ENCODE measurements at places on chromosomes 12 and 14.

DNA sequence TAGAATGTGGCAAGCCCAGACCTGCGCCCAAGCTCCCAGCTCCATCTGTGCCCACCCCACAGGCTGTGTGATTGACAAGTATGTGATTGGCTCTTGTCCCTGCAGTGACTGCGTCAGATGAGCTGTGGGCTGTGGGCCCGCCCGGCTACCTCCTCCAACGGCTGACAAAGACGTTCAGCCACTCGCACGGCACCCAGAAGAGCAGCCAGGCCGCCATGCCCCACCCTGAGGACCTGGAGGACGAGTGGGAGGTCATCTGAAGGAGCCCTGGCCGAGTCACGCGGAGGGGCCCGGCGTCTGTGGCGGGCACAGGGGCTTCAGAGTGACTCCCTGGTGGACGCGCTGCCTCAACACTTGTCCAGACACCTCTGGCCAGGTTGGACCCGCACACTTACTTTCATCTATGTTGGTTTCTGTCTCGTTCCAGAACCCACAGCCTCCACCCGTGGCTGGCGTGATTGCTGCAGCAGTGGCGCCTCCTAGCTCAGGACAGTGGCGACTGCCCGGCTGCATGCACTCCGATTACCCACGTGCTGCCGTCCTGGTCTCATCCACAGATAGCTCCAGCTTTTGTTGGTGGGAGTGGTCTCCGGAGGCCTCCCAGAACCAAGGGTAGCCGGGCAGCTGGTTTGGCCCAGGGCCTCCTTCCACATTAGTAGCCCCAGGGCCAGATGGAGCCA is 11.4 kb downstream of the ANKRD9 start:
- DNase-seq: no peak

DNA sequence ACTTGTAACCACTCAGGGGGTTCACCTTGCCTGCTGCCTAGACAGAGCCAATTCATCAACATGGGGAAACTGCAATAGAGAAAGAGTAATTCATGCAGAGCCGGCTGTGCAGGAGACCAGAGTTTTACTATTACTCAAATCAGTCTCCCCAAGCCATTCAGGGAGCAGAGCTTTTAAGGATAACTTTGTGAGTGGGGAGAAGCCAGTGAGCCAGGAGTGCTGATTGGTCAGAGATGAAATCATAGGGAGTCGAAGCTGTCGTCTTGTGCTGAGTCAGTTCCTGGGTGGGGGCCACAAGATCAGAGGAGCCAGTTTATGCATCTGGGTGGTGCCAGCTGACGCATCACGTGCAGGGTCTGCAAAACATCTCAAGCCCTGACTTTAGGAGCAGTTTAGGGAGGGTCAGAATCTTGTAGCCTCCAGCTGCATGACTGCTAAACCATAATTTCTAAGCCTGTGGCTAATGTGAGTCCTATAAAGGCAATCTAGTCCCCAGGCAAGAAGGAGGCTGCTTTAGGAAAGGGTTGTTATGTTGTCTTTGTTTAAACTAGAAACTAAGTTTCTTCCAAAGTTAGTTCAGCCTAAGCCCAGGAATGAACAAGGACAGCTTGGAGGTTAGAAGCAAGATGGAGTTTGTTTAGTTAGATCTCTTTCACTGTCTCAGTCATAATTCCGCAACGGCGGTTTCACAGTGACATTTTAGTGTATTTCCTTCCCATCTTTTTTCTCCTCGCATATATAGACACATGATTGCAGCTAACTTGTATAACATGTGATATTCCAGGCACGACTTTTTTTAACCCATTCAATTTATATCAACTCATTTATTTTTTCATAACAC is 68.9 kb upstream of the NCOR2 start:
- DNase-seq: no peak

DNA sequence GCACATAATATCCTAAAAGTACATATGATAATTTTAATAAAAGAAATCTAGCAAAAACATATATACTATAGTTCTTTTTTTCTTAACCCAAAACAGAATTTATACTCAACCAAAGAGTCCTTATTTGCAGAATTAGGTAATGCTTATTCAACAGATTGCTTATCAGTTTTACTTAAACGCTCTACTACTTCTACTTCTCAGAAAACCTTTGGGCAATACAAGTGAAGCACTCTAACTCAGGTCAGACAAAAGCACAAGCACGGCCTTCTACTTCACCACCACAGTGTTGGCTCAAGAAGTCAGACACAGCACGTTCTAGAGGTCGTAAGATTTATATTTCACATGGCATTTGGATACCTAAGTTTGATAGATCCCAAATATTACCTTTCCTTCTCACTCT is 29.2 kb downstream of the DICER1 start:
- no peak for DNase-seq

GRCh38 chr12:19045426-19045825 is 84.1 kb upstream of the PLEKHA5 start:
- DNase-seq: no peak

DNA sequence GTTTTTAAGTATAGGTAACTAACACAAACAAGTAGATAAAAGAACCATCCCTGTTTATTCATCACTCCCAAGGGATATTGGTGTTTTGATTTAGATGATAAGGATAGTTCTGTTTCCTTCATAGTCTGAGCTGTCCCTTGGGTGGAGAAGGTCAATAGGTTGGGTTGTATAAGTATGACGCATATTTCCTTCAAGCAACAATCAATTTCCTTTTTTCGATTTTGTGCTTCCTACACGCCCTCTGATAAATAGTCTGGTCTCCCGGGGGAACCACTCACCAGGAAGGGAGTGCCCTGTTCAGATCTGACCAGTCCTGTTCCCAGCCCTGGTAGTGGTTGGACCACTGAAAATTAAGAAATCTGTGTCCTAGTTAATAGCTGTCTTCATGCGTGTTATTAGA is 378.8 kb upstream of the FAR2 start:
- DNase-seq: no peak

GRCh38 chr12:104526320-104526719 is 69.6 kb downstream of the CHST11 start:
- DNase-seq: no peak

GRCh38 chr14:103905842-103906456 is 22.3 kb upstream of the TDRD9 start:
- DNase-seq: no peak

- DNase-seq: no peak
Observed at GRCh38 chr12:116603546-116604177, 44.5 kb downstream of the MAP1LC3B2 start.

DNA sequence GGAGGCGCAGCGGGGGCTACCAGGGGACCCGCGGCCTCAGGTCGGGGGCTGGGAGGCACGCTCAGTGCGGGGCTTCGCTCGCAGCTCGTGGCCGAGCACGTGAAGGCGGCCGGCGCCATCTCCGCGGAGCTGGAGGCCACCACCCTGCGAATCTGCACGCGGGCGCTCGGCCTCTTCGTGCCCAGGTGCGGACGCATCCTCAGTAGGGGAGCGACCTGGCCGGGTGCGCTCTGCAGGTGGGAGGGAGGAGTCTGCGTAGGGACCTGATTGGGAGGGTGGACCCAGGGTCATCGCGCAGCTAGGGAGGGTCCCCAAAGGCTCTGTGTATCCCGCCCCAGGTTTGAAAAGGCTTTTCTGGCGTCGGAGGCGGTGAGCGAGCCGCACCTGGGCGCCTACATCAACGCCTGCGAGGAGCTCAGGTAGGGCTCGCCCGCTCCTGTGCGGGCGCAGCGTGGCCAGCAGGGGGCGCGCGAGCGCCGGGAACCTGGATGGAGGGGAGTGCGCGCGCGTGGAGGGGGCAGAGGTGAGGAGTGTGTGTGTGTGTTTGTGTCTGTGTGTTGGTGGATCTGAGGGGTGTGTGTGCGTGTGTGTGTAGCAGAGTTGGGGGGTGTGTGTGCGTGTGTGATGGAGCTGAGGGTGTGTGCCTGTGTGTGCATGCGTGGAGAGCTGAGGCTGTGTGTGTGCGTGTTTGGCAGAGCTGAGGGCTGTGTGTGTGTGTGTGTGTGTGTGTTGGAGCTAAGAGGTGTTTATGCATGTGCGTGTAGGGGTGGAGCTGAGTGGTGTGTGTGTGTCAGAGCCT is 10.3 kb downstream of the EXOC3L4 start:
- DNase-seq: peak; percentile 17

DNA sequence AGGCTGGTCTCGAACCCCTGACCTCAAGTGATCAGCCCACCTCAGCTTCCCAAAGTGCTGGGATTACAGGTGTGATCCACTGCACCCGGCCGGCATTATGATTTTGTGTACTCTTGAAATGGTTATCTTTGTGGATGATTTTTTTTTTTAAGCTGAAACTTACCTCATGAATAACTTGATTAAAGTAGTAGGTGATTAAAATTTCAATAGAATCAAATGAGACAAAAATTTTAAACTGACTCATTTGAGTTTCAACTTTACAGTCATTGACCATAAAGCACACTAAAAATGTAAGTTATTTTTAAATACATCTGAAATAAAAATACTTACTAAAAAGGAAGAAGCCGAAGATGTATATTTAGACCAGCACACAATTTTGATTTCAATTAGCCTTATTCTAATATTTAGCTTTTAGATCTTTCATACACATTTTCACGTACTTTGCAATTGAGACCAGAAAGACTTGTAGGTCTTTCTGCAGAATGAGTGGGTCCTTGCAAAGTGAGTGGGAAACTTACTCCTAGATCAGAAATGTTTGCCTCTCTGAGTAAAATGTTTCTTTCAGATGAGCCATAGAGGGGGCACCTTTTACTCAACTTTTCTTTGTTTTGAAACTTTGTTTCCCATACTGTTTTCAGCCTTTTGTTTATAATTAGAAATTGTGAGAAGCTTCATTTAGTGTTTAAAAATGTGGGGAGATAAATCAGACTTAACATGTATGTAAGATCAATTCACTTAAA is 34.2 kb downstream of the TMPO start:
- DNase-seq: no peak

GRCh38 chr12:86293682-86294240 is 37.6 kb upstream of the MGAT4C start:
- DNase-seq: no peak

DNA sequence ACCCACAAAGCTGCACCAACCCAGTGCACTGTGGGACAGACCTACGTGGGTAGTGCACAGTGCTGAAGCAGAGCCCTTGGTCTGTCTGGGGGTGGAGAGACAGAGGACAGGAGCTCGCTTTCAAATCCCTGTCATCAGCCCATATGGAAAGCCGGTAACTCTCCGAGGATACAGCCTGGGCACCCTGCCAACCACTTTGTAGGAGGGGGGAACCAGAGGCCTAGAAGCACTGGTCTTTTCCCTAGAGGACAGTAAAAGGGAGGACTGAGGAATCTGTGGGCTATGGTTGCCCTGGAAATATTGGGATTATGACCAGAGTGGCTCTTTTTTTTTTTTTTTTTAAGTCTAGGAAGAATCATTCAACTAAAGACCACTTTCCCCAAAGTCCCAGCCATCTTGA is 74.3 kb downstream of the MAP3K9 start:
- DNase-seq: peak; percentile 56

DNA sequence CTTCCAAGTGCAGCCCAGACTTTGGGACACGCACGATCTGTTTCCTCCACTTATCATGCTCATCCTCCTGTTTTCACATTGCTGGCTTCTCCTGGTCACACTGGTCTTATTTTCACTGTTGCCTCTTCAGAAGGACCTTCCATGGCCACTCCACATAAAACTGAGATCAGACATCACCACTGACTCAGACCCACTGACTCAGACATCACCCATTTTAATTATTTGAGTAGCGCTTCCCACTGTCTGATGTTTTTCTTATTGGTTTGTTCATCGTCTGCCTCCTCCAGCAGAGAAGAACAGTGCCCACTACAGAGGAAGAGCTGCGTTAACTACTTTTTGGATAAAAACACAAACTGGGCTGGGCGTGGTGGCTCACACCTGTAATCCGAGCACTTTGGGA is 270.5 kb upstream of the PWP1 start:
- no peak for DNase-seq

DNA sequence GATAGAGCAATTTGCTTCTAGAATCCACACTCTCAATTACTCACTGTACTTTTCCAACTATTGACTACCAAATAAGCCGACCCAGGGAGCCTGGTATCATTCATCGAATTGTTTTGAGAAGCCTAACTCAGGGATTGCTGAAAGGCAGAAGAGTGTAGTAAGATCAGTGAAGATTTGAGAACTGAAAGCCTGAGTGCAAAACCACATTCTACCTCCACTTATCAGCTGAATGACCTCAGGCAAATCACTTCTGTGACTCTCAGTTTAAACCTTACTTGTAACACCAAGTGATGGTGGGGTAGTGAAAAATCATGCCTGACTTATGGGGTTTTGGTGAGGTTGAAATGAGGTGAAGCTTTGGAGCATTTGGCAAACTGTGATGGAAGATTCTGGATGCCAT is 126.1 kb upstream of the MAX start:
- no peak for DNase-seq

DNA sequence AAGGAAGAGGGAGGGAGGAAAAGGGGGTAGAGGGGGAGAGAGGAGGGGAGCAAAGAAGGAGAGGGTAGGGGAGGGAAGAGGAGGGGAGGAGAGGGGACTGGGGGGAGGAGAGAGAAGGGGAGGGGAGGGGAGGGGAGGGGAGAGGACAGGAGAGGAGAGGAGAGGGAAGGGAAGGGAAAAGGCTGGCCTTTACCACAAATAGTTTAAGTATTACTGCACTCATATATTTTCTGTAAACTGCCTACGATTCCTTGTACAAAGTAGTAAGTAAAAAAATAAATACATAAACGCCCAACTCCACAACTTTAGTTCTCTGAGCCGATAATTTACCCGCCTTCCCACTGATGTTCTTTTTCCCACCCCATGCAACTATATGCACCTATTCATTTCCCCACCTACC is 23.7 kb upstream of the RERG start:
- no peak for DNase-seq

GRCh38 chr14:75282170-75282554 is 3.5 kb downstream of the FOS start:
- no peak for DNase-seq

GRCh38 chr12:41920355-41920754 is 224.3 kb downstream of the GXYLT1 start:
- DNase-seq: peak; percentile 56

- DNase-seq: peak; percentile 41
Observed at GRCh38 chr14:83419420-83419819, 1885.8 kb upstream of the SEL1L start.

DNA sequence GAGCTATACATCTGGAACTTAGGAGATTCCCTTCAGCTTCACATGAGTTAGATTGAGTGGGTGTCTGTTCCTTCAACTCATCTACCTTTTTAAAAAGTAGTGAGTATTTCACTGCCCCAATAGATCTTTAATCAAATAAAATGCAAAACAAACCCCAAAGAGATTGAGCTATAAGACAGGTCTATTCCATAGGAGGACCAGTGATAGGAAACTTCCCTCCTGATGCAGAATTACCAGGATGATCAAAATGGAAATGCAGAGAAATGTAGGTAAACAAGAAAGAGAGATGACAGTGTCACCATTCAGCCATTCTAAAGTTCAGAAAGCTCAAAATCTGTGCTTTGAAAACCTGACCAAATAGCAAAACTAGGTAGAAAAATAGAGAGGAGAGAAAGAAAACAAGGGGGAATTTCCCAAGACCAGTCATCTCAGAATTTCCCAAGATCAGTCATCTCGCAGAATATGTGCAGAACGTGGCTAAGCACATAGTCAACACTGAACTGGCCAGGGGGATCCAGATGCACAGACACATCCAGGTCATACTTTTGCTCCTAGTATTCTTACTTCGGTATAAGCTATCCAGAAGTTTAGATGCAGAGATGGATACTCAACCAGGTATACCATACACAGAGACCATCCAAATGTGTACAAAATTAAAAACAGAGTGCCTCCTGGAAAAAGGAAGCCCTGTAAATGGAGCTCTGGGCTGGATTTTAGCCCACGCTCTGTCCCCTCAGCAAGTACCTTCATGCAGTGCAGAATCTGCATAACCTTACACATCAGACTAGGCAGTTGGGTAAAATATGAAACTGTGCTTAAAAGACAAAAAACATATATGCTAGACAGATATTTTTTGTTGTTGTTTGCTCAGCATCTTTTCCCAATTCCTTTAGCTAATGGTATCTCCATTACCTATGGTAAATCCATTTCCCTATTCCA is 27.4 kb downstream of the SLC41A2 start:
- DNase-seq: no peak
